ENCODE measurements at places on chromosomes 7 and 10. TPM values are rescaled to one million over a fixed set of nuclear protein-coding genes. Genes with fewer than 3 reads are reported as not detected.

CFAP70 gene
- total RNA-seq: 0.07 TPM

MINDY4 gene
- 2.8 TPM for total RNA-seq

NXPH1 gene
- total RNA-seq: not detected

RP9 gene
- total RNA-seq: 36.0 TPM

AMPH gene
- 0.10 TPM for total RNA-seq

TRAPPC14 gene
- total RNA-seq: 9.6 TPM

MBL2 gene
- total RNA-seq: not detected

BTAF1 gene
- total RNA-seq: 14.1 TPM

SLC35G1 gene
- 8.7 TPM for total RNA-seq

BBS9 gene
- total RNA-seq: 3.4 TPM

CRPPA gene
- 0.60 TPM for total RNA-seq

SPAM1 gene
- not detected for total RNA-seq

UTF1 gene
- total RNA-seq: not detected

APBB1IP gene
- total RNA-seq: 6.2 TPM

Measured in A549 treated with Mapracorat at 1 μM for 4 hours (cell line).